ENCODE measurements at places on chromosomes 1 and 21.

DNA sequence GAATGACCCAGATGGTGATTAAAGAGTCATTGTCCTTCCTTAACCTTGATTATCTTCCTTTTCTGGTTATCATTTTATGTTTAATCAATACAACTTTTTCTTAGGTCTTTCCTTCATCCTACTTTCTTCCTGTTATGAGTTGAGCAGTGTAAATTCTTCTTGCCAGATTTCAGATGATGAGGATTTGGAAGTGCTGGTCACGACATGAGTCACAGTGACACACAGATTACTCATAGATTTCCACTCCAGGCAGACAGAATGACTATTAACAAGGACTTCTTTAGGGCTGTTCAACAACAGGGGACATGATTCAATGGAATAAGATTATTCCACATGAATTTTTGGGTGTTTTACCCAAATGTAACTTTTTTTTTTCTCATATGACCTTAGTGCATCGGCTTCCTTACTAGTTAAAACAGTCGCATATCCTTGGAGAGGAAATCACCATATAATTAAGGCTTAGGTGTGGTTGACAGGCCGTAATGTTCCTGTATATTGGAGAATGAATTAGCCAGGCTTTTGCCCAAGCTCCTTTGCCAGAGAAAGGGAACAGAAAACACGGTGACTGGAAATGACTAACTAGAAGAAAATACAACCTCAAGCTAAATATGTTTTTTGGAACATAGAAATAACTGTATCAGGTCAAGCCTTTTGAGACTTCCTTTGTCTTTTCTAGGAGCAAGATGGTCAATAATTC is 44.2 kb downstream of the PRRX1 start:
- no peak for DNase-seq

DNA sequence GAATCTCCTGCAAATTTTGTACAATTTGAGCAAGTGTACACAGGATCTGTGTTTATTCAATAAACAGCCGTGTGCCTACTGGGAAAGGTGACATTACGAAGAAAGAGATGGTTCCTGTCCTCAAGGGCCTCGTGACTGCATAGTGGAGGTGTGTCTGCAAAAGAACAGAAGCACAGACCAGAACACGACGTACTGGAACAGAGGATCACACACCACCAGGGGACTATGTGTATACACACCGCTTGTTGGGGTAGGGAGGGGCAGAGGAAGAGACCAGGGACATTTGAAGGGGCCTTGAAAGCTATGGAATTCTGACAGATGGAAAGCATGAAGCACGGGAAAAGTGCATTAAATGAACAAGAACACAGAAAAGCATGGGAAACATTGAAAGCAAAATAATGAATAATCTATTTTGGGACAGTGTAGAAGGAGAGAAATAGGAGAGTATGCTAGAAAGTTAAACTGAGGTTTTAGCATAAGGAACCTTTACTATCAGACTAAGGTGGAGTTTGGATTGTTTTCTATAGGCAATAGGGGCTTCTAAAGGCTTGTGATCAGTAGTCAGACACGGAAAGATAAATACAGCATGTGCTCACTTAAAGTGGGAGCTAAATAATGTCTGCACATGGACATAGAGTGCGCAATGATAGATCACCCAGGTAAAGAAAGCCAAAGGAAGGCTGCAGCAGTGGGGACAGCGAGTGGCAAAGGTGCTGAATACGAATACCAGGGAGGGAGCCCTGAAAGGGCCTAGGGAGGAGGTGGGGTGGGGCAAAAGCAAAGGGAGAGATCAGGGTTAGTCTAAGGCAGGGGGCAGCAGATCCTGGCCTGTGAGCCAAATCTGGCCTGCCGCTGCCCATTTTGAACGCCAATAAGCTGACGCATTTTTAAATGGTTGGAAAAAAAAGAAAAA is 11.0 kb downstream of the JAK1 start:
- no peak for DNase-seq

GRCh38 chr21:35579520-35580293 is 480.6 kb downstream of the SETD4 start:
- DNase-seq = no peak

GRCh38 chr1:155166471-155167165 is 6.5 kb downstream of the KRTCAP2 start:
- no peak for DNase-seq

GRCh38 chr1:174134003-174134659 is 25.2 kb upstream of the RABGAP1L start:
- DNase-seq = no peak

GRCh38 chr1:58183286-58183685 is 363.2 kb downstream of the OMA1 start:
- no peak for DNase-seq

DNA sequence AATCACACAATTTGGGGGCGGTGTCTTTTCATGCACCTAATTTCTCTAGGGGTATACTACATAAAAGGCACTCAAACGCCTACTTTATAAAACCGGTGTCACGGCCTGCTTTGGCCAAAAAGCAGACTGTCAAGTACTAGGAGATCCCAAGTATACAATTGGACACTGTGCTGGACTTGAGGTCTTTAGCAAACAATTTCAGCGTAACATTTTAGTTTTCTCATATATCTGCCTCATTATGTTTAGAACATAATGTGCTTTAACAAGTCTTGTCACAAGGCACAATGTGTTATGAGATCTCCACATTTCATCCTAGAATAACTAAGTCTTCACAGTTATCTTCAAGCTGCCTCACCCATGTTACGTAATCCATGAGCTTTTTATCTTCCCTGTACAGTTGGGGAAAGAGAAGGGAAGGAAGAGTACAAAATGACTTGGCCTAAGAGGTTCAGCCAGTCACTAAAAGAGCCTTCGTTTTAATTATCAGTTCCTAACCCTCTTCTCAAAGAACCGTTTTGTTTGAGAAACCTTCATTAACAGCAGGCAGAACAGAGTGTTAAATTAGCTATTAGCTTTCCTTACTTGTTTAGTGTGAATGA is 1.7 kb downstream of the SSX2IP start:
- no peak for DNase-seq

- no peak for DNase-seq
Measured at GRCh38 chr1:76480827-76481226, 386.5 kb upstream of the ST6GALNAC5 start.
